ENCODE measurements at places on chromosomes 2 and 18.

GRCh38 chr2:28102455-28102874, 211.9 kb downstream of the BABAM2 start:
- DNase-seq = no peak

DNA sequence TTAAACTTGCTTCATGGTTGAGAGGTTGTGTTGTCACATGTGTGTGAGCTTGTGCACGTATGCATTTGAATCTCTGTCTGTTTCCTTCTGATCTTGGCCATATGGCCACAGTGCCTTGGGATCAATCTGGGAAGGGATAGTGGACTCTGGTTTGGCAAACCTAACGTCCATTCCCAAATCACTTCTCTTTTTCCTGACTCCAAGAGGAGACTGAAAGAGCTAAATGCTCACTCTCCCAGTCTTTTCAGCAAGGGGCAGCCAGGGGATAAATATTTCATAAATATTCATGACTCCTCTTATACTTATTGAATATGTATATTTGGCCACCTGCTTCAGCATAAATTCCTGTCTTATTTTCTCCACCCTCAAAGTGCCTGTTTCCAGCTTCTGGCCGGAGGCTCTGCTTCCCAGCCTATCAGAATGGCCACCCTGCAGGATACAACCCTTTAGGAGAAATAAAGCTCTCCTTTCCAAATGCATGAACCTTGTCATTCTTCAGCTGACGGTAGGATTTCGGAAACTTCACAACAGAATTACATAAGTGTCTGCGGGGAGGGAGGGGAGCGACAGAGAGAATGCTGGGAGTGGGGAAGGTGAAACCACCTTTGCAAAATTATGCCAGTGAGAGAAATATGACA, 112.2 kb upstream of the COPS8 start:
- DNase-seq = no peak

GRCh38 chr2:149562324-149562723, 25.3 kb downstream of the MMADHC start:
- no peak for DNase-seq

DNA sequence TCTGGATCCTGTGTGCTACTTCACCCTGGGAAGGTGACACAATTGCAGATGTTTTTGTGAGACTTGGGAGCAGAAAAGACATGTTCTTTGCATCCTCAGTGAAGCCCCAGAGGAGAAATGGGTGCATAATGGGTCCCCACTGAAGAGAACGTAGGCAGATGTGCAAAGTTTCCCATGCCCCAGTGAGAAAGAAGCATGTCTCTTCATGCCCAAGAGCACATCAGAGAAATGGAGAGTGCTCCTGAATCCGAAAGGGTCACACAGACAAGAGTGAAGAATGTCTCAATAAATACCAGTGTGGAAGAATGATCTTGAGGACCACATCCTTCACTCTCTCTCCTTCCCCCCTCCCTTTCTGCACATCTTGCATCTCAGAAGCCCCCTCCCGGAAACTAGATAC, 167.7 kb downstream of the TMEM247 start:
- DNase-seq = no peak

GRCh38 chr2:126513033-126513432, 142.9 kb upstream of the GYPC start:
- no peak for DNase-seq

- DNase-seq = no peak
Observed at GRCh38 chr2:218998414-218999002, 5.3 kb upstream of the CRYBA2 start.

DNA sequence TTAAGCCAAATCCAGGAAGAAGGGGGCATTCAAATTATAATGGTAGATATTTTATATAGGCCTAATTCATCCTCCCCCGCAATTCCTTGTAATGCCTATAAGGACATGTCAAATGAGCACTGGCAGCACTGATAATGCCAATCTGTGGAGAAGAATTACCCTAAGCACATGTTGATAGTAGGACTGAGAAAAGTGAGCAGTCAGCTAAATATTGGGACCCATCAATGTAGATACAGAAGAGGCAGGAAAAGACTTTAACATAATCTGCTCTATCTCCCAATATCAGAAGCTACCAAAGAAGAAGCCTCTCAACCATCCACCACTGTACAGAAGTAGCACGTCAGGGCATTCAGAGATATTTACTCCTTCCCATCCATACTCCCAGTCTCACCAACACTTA, 101.3 kb upstream of the REG3A start:
- no peak for DNase-seq

- no peak for DNase-seq
Observed at GRCh38 chr2:16226943-16227664, 286.8 kb downstream of the MYCN start.

- DNase-seq = no peak
Observed at GRCh38 chr2:137435162-137435561, 529.1 kb upstream of the HNMT start.

GRCh38 chr2:121664713-121665112, 15.5 kb upstream of the CLASP1 start:
- DNase-seq = no peak

GRCh38 chr18:45402485-45403056, 212.7 kb upstream of the SLC14A2 start:
- DNase-seq = no peak

DNA sequence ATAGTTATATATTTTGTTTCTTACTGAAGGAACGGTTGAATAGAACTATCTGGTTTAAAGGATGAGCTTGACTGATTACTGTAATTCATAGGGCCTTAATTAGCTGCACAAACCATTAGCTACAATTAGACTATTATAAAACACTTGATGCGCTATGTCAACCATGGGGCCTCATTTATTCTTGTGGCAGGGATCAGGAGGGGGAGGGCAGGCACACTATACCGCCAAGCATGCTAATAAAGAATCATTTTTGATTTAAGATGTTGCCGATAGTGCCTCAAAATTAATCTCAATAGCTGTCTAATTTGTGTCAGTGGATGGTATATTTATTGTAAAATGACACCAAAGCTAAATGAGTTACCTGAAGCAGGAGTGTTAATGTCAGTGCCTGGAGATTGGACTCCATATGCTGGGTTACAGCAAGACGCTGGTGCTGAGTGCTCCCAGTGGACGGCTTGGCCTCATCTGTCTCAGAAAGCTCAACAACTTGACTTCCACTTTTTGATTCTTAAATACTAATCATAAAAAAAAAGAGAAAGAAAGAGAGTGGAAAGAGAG, 1007.0 kb upstream of the CELF4 start:
- DNase-seq = no peak

DNA sequence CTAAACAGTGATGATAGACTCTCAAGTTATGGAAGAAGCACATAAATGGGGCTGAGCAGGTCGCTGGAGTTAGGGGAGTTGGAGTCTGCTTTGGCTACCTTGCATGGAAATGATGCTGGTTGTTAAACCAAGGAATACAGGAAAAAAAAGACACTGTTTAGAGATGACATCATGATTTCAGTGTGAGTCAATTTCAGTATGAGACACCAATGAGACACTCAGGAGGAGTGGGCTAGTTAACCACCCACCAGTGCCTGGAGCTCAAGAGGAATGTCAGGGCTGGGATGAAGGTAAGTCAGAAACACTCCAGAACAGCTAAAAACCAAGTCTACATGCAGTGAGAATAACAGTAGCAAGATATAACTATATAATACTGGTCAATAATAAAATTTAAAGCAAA, 303.6 kb downstream of the SOX11 start:
- no peak for DNase-seq

GRCh38 chr18:12748671-12749070, 45.8 kb downstream of the PSMG2 start:
- DNase-seq = no peak

DNA sequence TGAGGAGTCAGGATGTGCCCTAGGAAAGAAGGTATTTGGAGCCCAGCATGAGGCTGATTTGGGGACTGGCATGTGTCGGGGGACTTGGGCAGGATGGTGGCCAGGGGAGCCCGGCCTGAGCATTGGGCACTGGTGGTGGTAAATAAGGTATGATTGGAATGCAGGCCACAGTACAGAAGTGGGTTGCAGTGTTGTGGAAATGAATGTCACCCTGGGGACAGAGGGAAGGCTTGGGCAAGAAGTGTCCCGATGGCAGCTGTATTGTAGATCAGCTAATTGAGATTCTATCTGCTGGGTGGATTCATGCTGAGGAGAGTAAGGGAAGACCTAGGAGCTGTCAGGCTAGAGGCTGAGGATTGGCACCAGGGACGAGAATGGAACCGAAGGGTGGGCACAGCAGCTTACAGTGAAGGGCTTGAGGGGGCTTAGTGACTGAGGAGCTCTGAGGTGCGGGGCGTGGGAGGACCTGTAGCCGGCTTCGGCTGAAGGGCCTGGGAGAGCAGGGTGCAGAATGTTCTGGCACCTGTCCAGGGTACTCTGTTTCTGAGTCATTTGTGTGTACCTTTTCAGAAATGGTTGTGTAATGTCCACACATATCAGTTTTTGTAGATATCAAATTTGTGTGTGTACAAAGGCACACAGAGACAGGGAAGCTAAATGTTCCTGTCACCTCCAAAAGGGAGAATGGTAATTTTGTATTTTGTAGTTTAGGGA, 170.2 kb downstream of the PRKCE start:
- no peak for DNase-seq

DNA sequence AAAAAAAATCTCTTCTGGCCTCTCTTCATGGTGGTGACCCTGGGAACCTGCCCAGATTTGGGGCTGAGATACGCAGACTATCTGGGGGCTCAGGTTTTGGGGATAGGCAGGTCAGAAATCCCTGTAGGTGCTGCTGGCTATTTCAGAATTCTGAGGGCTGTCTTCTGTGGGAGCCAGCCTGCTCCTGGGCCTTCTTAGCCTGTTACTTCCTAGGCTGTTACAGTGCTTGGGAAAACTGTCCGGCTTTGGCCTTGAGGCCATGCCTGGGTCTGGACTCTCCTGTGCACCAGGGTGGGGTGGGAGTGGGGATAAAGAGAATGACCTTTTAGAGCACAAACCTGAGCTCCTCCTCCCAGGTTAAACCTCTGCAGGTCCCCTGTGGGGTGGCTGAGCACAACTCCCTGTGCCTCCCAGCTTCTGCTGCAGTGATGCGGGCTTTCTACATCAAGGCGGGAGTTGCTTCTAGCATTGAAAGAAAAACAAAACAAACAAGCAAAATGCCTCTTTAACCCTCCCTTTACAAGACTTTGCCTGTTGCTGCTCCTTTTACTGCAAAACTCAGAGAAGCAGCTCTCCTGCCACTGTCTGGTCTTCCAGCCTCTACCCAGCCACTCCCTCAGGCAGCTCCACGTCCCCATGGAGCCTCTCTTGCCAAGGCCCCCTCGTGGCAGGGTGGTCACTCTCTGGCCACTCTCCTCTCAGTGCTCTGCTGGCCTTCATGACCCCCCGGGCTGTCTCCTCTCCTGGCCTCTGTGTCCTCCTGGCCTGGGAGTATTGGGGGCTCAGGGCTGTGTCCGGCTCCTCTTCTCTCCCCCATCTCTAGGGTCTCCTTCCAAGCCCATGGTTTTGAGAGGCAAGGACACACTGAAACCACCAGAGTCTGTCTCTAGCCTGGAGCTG, 293.0 kb upstream of the HS6ST1 start:
- DNase-seq = no peak

DNA sequence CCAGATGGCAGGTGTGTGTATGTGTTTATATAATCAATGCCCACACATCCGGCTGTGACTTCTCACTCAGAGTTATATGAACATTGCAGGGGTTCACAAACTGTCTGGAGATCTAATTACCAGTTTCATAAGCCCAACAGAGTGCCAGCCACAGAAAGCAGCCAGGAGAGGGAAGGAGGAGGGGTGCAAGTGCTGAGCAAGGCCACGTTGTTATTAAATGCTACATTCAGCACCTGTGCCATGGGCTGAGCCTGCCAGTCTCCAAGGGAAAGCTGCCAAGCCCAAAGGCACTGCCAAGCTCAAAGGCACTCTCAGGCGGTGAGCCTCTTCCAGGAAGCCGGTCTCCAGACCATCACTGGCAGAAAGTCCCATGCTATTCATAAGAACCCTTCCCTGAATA, 17.4 kb downstream of the XDH start:
- DNase-seq = no peak

DNA sequence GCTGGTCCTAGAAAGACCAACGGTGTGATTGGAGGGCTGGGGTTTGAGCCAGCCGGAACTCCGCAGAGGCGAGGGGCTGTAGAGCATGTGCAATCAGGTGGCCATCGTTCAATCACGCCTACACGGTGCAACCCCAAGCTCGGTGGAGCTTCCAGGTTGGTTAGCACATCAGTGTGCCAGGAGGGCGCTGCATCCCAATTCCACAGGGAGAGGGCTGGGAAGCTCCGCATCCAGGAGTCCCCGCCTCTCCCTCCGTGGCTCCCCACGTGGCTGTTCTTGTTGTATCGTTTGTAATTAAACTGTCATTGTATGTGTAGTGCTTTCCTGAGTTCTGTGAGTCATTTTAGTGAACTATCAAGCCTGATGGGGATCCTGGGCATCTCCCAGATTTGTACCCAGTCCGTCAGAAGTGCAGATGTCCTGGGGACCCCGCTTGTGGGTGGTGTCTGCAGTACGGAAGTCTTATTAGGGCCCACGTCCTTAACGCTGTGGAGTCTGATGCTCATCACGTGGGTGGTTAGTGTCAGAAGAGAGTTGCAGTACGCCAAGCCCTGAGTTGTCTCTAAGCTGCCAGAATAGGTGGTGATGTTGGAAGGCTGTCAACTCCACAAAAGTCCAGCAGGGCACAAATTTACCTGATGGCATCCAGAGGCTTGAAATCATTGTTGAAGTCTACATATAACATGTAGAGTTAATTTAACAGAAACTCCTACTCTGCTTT, 20.6 kb upstream of the AMMECR1L start:
- no peak for DNase-seq

DNA sequence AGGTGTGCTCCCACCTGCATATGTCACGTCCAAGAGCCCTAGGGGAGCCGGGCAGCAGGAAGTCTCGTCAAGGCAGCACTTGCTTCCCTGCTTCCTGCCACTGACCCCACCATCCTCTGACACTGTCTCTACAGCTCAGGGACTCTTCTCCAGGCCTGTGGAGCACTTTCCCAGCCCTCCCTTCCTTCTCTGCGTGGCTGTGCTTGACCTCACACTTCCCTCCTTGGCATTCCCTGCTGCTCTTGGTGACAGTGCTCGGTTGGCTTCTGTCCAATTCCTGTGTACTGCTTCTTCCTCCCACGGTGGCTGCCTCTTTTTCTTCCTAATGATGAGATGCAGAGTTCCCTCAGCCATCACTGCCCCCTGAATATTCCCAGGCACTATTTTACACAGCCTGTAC, 2.8 kb downstream of the CIDEA start:
- no peak for DNase-seq

GRCh38 chr2:38925982-38926381, 36.3 kb downstream of the ARHGEF33 start:
- no peak for DNase-seq

- no peak for DNase-seq
Observed at GRCh38 chr2:65727816-65728215, 295.4 kb upstream of the SPRED2 start.

DNA sequence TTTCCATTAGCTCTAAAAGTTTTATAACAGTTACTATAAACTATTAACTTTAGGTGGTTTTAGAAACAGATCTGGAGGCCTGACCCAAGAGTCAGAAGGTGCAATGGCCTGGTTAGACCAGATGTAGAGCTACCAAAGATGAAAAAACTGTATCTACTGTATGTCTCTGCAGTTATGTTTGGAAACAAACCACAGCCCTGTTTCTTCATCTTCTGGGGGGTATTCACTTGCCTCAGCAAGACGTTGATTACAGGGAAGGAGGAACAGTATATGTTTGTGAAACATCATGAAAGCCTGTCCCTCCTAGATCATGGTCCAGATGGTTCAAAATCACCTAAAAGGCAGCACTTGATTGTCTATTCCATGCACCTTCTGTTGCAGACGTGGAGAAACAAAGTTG, 220.2 kb downstream of the SUCLG1 start:
- DNase-seq = no peak

- DNase-seq = no peak
Observed at GRCh38 chr2:128496700-128497099, 178.0 kb upstream of the HS6ST1 start.

Data from hematopoietic multipotent progenitor cell treated with erythropoietin and hydrocortisone succinate and interleukin-3 and kit ligand, for 15 days (in vitro differentiated cells).